ENCODE measurements at places on chromosomes 7 and 10.
A peak's percentile ranks its signal among the peaks of the same experiment; 100 is the strongest.

DNA sequence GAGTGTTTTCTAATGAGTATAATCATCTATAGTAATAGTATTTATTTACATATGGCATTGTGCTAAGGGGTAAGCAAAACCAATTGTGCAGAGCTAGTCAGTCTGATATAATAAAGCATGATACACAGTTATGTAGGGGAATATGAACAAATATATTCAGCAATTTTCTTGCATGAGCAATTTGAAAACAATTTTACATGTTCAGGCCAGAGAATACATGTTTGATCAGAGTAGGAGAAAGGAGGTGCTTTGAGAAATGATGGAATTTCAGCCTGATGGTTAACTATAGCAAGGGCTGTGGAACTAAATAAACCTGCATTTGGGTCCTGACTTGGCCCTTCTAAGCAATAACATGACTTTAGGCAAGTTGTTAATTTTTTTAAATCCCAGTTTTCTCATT is 214.5 kb downstream of the TWIST1 start:
- no peak for DNase-seq

DNA sequence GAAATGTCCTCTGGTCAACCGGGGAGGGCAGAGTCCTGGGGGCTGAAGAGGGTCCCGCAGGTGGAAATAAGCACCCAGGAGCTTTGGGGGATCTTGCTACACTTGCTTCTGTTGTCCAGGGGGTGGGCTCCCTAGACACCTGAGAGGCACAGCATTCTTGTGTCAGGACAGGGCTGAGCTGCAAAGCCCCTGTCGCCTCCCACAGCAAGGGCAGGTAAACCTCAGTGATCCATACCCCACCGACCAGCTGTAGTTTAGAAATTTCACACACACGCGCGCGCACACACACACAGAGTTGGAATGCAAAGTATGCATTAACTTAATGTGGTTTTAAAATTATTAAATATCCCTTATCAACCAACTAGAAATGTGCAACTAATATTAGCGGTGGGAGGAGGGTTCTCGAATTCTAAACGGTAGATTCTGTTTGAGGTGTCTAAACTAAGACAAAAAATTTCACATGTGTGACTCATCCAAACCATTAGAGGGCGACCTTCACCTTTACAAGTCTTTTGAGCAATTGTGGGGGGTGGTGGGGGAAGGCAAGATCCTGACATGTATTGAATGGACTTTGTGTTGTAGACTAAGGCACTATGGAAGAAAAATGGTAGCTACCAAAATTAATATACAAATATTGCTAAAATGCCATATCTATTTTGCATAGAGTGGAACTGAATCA is 34.3 kb upstream of the PTF1A start:
- DNase-seq: peak; percentile 56

GRCh38 chr7:91050677-91051076 is 213.6 kb upstream of the FZD1 start:
- no peak for DNase-seq

GRCh38 chr7:32255036-32255435 is 184.8 kb upstream of the PDE1C start:
- no peak for DNase-seq

- peak; percentile 46 for DNase-seq
Measured at GRCh38 chr7:29854257-29854938, 48.1 kb downstream of the WIPF3 start.

DNA sequence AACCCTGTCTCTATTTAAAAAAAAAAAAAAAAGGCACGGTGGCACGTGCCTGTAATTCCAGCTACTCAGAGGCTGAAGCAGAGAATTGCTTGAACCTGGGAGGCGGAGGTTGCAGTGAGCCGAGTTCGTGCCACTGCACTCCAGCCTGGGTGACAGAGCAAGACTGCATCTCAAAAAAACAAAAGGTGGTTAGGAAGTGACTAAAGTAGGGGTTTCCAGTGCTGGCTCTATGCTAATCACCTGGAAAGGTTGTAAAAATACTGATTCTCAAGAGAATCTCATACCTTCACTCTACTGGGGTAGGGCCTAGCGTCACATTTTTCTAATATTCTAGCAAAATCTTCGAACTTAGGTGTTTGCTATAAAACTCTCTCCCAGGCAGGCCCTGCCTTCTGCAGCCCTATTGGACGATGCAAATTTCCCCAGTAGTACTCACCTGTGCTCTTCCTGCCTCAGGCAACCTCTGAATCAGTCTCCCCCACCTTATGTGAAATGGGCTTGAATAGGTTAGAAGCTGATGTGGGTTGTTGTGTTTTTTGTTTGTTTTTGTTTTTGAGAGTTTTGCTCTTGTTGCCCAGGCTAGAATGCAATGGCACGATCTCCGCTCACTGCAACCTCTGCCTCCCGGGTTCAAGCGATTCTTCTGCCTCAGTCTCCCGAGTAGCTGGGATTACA is 3.5 kb downstream of the ZP3 start:
- no peak for DNase-seq

GRCh38 chr7:114086914-114087652 is 168.3 kb upstream of the PPP1R3A start:
- peak; percentile 64 for DNase-seq

DNA sequence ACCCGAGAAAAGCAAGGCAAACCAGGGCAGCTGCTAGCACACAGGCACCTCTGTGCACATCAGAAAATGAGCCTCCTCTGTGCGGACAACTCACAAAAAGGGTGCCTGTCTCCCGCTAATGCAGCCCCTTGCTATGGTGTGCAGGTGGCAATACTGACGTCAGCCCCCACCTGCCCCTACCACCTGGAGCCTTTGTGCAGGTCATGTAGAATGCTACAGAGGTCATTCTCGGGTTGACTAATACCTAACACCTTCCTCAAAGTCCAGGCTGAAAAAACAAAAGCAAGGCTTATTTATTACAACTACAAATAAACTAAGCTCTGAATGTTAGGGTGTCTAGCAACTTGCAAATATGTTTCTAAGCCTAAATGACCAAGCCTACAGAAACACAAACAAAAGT is 13.9 kb downstream of the PIP4K2A start:
- DNase-seq: no peak

GRCh38 chr7:22223807-22224206 is 133.1 kb downstream of the RAPGEF5 start:
- DNase-seq: no peak

DNA sequence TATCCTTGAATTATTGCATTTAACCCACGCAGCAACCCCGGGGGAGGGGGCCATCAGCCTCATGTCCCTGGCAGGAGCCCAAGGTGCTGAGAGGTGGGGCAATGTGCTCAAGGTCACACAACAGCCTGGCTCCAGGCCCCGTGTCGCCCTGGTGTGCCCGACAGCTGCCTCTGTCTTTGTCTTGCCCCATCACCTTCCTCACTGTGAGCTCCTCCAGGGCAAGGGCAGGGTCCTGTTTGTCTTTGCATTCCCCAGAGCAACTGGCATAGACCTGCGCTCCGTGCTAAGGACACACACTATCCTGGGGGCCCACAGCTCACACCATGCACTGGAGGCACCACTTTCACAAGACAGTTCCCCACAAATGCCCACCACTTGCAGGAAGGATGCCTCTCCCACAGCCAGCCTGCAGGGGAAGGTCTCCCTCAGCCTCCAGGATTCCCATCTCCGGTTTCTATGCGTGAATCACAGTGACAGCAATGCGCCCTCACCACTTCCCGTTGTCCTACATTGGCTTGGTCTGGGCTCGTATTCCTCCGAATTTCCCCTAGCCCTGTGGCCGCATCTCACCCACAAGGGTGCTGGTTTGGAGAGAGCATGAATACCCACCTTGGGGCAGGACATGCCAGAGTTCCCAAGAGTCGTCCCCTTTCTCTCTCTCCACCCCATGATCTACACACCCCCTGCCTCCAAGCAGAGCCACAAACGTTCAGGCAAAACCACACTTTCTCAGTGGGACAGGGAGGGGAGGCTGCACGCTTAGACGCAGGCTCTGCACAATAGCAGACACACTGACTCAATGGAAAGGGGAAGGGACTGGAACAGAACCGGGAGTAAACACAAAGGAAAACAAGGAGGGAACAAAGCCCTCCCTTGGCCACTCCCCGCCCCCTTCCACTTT is 10.3 kb downstream of the ITPRIP start:
- peak; percentile 93 for DNase-seq

GRCh38 chr10:50417886-50418830 is 166.8 kb upstream of the ASAH2 start:
- peak; percentile 96 for DNase-seq

GRCh38 chr7:91162436-91162835 is 101.8 kb upstream of the FZD1 start:
- DNase-seq: no peak

DNA sequence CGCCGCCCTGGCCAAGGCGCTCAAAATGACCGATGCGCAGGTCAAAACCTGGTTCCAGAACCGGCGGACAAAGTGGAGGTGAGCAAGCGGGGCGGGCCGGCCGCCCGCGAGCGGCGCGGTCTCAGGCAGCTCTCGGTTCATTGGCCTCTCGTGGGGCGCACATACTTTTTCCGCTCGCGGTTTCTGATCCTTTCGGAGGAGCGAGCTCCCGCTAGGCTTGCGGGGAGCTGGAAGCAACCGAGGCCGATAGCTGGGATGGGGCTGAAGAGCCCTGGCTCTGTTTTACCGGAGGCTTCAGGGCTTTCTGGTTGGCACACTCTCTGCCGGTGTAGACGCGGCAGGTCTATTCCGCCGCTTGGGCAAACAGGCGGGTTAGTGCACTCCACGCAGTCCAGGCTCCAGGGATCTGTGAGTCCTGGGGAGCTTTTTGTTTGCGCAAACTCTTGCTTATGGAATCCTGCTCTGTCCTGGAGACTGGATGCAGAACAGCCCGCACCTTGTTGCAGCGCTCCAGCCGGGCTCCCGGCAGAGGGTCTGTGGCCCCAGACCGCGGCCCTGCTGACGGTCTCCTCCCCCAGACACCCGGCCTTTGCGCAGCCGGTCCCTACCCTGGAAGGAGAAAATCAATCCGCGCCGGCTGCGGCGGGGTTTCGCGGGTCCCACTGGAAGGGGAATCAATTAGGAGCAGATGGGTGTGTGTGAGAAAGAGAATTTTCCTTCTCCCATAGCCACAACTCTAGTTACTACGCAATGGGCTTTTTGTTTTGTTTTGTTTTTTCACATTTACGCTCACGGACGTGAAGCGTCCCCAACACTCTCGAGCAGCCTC is 3.4 kb downstream of the TLX1 start:
- peak; percentile 38 for DNase-seq

- peak; percentile 100 for DNase-seq
Measured at GRCh38 chr10:72272689-72273409, 875 bp upstream of the DDIT4 start.

DNA sequence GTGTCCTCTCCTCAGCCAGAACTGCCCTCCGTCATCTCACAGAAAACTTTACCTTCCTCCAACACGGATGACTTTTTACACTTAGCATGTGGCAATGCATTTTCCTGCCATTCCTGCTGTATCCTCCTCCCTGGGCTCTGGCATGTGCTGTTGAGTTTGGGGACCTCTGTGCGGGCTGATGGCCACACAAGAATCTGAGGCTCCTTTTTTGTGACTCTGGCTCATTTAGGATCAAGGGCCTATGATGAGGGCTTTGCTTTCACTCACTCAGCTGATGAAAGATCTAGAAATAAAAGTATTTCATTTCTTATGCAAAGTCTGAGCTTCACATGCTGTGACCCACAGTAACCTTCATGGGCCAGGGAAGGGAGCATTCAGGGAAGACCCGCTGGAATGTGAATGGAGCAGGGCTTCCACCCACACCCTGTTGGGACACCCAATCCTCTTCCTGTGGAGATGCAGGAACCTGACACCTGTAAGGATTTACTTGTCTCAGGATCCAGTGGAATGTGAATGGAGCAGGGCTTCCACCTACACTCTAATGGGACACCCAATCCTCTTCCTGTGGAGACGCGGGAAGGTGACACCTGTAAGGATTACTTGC is 500.3 kb upstream of the MKI67 start:
- no peak for DNase-seq

- DNase-seq: peak; percentile 78
Measured at GRCh38 chr7:101173752-101174244, 6.3 kb downstream of the NAT16 start.

DNA sequence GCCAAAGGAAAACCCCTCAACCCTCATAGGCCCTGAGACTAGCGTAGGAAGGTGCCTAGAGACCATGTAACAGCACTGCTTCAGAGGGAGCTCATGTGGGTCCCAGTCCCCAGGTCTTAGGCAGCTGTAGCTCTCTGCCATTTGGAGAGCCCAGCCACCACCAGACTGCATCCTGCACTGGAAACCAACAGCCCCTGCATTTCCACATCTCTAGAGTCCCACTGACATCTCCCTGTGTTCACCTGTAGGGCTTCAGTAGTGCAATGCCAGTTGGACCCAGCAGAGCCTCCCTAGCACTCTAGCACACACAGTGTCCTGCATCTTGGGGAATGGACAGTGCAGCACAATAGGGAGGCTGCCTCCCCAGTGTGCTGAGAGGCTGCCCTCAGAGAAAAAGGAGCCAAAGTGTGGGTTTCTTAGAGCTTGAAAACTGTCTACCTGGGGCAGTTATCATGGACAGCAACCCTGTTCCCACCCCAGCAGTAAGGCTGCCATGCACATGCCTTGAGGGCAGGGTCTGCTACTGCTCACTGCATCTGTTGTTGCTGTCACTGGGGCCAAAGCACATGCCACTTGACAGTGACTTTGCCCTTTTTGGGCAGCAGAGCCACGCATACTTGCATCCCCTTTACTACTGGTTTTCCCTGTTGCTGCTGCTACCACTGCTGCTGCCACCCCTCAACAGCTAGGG is 46.7 kb upstream of the ANTXRL start:
- DNase-seq: no peak

DNA sequence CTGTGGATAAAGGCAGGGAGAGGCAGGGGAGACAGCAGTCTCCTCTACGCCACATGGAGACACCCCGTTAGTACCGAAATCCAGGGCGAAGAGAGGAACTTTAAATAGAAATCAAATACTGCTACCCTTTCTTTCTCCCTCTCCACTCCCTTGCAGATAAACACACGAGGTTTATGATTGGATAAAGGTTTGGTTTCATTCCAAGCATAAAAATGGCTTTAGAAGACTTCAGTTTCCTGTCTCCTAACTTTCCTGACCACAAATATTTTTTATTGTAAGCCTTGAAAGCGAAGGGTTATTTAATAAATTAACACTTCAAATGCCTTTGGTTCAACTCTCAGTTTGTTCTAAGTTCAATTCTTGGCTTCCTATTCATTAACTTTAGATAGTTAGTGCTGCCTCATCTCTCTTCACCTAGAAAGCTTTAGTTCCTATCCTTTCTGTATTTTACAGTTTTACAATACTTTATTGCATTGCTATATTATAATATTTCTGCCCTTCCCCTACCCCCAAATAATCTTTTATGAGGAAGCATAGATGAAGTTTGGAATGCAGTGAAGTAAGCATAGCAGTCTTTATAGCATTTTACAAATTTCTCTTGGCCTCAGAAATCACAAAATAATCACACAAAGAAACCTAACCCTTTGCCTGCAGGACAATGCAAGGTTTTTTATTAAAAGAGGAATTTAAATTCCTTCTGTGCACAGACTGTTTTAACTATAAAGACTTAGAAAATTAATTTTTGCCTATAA is 31.5 kb upstream of the ARID5B start:
- DNase-seq: peak; percentile 47

DNA sequence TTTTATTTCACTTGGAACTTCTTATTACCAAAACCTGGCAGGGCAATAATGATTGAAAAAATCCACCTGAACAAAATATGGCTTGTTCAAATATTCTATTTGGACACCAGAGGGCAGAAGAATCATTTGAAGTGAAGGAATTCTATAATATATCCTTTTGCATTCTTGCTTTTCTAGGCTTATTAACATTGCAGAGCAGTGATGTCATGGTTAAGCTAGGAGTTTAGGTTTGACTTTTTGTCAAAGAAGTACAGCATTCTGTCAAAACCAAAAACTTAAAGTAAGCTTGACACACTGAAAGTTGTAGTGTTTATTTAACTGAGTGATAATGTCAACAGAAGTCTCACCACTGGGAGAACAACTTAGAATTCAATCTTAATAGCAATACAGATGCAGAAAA is 156.0 kb downstream of the SEMA3D start:
- peak; percentile 80 for DNase-seq

- DNase-seq: no peak
Measured at GRCh38 chr10:121822180-121822579, 105.7 kb downstream of the ATE1 start.
